ENCODE measurements at places on chromosomes 3 and 15.

DNA sequence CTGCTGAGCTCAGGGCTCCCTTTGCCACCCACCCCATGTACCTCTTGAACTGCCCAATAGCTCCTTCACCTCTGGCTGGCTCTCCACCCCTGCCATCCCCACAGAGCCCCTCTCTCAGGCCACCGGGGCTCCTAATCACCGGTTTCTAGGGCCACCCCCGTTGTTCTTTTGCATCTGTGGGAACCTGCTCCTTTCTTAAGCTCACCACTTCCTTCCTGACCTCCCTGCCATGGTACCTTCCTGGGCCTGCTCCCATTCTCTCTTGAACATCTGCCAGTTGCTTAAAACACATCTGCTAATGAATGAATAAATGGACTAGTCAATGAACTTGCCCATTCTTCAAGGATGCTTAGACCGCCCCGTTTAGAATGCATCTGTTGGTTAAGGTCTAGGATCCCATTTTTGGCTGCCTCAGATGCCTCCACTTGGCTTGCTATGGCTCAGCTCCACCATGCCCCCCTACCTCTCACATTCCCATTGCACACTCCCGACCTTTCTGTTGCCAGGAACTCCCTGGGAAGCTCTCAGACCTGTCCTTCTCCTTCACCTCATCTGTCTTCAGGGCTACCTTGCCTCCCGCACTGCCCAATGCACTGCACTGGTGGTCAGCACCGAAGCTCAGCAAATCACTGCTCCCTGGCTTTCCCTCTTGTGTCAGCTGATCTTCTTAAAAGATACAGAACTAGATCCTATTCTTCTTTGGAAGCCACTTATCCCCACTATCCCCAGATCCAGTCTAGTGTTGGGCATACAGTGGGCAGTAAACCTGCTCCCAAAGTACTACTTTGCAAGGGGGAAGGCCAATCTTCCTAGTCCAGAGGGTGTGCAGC is 9.1 kb downstream of the AMOTL2 start:
- no peak for DNase-seq

DNA sequence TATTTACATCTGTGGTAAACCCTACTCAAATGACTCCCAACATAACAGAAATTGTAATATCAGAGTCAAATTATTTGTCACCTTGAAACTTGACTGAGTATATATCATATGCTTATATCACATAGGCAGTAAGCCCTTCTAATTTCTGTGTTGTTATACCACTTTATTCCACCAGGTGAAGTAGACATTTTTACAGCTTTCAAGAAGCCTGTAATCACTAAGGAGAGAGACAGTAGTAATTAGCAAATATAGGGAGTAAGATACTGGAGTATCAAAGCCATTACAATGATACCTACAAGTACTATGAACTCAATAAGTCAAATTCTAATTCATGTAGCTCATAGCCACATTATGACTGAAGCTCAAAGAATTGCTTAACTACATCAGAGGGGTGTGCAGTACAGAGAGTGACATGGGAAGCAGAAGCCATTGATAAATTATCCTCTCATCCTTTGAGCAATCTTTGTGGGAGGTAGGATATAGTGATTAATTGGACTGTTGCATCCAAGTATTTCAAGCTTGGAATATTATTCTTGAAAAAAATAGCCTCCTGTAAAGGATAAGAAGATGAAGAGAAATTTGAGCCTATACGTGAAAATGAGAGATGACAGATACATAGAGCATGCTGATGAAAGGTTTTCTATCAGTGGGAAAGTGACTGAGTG is 1005.9 kb downstream of the ZPLD1 start:
- no peak for DNase-seq

GRCh38 chr3:128807186-128807830 is 72.1 kb upstream of the ACAD9 start:
- DNase-seq, result no peak

GRCh38 chr3:197542741-197543454 is 12.9 kb downstream of the BDH1 start:
- DNase-seq, result no peak

- DNase-seq, result no peak
Observed at GRCh38 chr15:69237718-69238117, 61.0 kb upstream of the PAQR5 start.

GRCh38 chr3:32883817-32884216 is 66.0 kb downstream of the TRIM71 start:
- DNase-seq, result no peak

GRCh38 chr15:99506399-99506798 is 59.4 kb upstream of the MEF2A start:
- DNase-seq, result no peak

- DNase-seq, result no peak
Observed at GRCh38 chr3:19221081-19221480, 72.8 kb downstream of the KCNH8 start.

GRCh38 chr3:40975711-40976121 is 223.6 kb upstream of the CTNNB1 start:
- no peak for DNase-seq

DNA sequence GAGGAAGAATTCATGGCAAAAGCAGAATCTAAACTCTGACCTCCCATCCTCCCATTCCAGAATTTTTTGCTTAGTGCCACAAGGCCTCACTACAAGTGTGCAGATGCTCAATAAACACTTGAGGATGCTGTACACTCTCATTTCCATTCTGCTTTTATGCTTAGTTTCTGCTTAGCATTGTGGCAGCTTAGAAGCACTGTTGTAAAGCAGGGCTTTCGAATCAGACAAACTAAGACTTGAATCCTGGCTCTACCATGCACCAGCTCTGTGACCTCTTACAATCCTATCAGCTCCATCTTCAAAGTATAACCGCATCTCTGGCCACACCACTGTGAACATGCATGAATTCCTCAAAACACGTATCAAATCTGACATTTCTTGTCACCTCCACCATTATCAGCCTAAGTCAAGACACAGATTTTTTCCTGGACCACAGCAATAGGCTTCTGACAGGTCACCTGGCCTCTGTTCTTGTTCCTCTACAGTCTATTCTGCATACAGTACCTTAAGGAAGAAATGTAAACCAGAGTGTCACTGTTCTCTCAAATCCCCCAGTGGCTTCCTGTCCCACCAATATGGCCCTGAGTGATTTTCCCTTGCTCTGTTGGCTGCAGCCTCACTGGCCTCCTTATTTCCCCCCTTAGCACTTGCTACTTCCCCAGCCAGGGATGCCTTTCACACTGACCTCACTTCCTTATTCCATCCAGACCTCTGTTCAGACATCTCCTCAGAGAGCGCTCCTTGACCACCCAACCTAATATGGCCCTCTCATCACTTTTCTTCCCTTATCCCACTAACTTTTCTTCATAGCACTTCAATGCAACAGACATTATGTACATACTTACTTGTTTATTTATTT is 8.1 kb upstream of the PHC3 start:
- no peak for DNase-seq

DNA sequence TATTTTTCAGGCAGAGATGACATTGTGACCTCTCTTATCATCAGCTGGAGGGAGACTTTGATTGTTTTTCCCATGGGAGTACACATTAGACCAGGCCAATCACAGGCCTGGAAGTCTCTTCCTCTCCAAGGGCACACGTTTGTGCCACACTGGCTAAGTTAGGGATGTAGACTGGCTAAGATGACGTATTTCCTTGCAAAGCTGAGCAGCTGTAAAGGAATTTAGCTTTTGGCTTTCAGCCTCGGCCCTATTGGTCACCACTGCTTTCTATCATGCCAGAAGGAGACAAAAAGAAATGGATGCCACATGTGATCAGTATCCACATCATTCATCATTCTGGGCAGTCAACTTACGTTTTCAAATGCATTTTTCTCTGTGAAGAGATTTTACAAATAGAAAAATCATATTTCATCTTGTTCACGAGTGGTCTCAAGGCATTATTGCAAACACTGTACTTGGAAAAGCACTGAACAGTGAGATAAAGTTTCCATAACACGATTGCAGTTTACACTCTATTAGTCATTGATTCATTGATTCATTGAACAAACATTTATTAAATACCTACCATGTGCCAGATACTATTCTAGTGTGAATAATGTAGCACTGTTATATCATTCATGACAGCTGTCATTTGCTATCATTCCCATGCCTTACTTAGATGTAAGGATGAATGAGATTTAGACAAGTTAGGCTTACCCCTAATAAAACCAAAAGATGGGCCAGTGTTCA is 27.0 kb upstream of the RNF7 start:
- DNase-seq, result no peak

DNA sequence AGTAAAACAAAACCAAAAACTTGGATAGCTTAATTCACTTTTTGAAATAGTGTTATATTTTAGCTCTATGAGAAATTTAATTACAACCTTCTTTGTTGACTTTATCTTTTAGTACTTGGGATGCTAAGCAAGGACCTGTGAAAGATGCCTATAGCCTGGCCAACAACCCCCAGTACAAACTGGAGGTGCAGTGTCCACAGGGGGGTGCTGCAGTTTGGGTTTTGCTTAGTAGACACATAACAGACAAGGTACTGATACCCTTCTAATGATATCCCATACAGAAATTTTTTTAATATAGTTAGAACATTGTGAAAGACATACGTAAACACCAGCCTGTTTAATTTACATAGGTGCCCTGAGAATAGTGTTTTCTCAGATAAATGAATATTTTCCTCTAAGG is 35.3 kb downstream of the CAPN7 start:
- no peak for DNase-seq

GRCh38 chr3:142725357-142725739 is 1.5 kb downstream of the TRPC1 start:
- no peak for DNase-seq

GRCh38 chr3:64158334-64158733 is 66.9 kb downstream of the PRICKLE2 start:
- no peak for DNase-seq

DNA sequence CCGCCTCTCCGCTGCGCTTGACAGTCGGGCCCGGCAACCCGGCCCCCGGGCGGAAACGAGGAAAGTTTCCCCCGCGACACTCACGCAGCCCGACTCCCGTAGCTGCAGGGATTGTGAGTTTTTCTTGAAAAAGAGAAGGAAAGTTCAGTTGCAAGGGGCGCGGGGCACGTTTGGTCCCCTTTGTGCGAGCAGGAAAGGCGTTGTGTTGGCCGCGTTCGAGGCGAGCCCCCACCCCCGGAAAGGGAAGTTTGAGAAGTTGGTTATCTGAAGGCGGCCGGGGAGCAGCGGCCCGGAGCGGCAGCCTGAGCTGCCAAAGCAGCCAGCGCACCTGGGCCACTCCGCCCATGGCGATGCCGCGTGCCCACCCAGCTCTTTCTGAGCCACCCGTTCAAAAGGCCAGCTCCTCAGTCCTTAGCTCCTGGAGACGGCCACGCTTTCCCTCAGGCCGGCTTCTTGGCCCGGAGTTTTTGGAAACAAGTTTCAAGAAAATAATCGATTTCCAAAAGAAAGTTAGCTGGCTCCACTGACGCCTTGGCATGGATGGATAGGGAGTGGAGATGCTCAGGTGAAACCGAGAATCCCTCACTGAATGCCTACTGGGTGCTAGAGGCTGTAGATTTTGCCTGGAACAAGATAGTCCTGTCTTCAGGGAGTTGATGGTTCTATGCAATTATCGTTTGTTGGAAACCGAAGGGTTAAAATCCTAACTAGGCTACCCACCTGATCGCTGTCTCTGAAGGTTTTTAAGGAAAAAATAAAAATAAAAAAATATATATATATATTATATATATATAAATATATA is 832 bp downstream of the TGFBR2 start:
- DNase-seq, result peak; percentile 60

DNA sequence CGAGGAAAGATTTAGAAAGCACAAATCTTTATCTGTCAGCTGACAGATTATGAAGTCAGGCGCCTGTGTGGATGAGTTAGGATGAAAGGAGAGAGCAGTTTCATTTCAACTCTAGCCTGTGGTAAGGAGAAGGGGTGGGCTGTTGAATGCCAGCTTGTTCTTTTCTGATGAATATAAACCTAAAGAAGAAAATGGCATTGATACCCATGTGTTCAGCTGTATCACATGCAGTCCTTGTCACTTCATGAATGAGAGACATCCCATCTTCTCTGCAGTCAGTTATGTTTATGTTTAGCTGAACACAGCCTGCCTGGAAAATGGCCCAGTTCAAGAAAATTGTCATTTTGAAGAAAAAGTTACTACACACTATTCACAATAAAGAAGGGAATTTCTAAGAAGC is 345.7 kb upstream of the RBMS3 start:
- DNase-seq, result no peak

DNA sequence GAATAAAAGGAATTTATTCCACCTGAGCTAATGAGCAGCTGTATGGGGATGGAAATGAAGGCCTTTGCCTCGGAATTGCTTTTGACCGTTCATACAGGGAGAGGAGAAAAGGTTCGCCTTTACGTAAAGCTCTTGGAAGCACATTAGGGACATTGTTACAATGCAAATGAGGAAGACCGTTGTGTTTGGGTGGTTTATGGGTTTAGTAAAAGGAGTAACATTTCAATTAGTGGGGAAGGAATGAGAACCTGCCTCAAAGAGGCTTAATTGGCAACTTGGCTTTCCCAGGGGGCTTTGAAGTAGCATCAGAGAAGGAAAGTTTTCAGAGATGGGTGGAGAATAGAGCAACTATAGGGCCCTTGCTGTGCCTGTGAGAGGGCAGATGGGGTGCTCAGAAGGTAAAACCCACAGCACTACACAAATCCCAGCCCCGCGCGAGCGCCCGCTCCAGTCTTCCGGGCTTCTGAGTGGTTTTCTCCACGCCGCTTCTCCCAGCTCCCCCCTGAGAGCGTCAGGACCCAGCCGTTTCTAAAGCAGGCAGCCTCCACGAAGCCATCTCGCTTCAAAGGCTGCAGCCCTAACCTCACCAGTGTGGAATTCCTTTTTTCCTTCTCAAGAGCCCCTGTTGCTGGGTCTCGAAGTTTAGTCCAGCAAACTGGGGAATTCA is 192.0 kb upstream of the HES1 start:
- DNase-seq, result no peak

- DNase-seq, result no peak
Observed at GRCh38 chr3:171350364-171350763, 109.8 kb downstream of the TNIK start.

GRCh38 chr3:50950591-50950990 is 275.9 kb downstream of the DOCK3 start:
- no peak for DNase-seq

- no peak for DNase-seq
Observed at GRCh38 chr3:188170461-188171459, 16.8 kb downstream of the LPP start.

All from activated T-helper 2 cell treated with anti-CD3 and anti-CD28 coated beads, Interferon-gamma antibody, Interleukin-2, Interleukin-4, amounts not matched to agents 10 μg/mL and 5 μg/mL and 100 μg/mL, durations not matched to agents 14 hours and 24 hours and 36 hours (primary cell).